ENCODE measurements at places on chromosomes 16 and 17. TPM values are rescaled to one million over a fixed set of nuclear protein-coding genes. Genes with fewer than 3 reads are reported as not detected.

CACNG4 gene
- not detected for total RNA-seq

ACE gene
- 46.8 TPM for total RNA-seq

ANKRD40CL gene
- not detected for total RNA-seq

HLF gene
- 0.18 TPM for total RNA-seq

TAF1C gene
- 23.1 TPM for total RNA-seq

KRTAP4-4 gene
- total RNA-seq, result not detected

BCAR1 gene
- 100 TPM for total RNA-seq

RAB26 gene
- total RNA-seq, result 1.3 TPM

CD300LB gene
- total RNA-seq, result not detected

SDK2 gene
- total RNA-seq, result 0.09 TPM

PRMT7 gene
- total RNA-seq, result 32.8 TPM

LPO gene
- total RNA-seq, result not detected

TBC1D3C gene
- not detected for total RNA-seq

ZPBP2 gene
- not detected for total RNA-seq

BICDL2 gene
- total RNA-seq, result not detected

C16orf86 gene
- total RNA-seq, result 0.99 TPM

KRT34 gene
- not detected for total RNA-seq

DNAH17 gene
- total RNA-seq, result 0.09 TPM

CLEC19A gene
- not detected for total RNA-seq

ALOX12B gene
- not detected for total RNA-seq

TMEM97 gene
- 5.2 TPM for total RNA-seq

BOLA2 gene
- total RNA-seq, result 68.6 TPM

SPATA32 gene
- total RNA-seq, result under 0.01 TPM

TLCD3B gene
- total RNA-seq, result 0.09 TPM

GPR139 gene
- not detected for total RNA-seq

TPSD1 gene
- not detected for total RNA-seq

Data from endothelial cell of coronary artery (primary cell).